ENCODE measurements at places on chromosomes 5 and 9. TPM values are rescaled to one million over a fixed set of nuclear protein-coding genes. Genes with fewer than 3 reads are reported as not detected.

DNA sequence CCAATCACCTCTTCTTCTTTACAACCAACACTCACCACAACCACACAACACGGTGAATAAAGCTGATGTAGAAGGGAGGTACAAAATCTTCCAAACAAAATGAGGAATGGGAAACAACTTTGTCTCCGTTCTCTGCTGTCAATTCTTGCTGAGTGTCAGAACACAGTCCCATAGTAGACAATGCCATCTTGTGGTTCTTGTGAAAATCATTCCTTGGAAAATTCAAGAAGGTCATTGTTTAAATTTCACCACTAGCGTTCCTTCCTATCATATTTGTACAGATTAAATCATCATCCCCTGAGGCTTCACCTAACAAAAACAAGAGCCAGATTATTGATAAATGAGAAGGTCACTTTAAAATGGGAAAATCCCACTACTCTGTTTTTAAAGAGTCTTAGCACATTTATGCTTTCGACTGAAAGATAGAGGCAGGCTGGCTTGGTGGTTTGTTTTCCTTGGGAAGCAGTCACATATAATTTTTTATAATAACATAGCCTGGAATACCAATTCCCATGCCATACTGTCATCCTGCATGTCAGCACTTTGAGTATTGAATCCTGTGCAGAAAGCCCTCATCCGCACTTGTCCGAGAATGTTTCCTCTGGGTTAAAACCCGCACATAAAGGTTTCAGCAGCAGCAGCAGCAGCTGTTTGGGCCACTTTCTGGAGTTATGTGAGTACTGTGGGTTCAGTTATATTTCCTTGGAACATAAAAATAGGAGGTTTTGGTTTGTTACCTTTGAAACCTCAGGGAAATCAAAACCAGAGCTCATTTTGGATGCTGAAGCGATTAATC is 395.0 kb upstream of the SMARCA2 start:
- DNase-seq, result no peak

DNA sequence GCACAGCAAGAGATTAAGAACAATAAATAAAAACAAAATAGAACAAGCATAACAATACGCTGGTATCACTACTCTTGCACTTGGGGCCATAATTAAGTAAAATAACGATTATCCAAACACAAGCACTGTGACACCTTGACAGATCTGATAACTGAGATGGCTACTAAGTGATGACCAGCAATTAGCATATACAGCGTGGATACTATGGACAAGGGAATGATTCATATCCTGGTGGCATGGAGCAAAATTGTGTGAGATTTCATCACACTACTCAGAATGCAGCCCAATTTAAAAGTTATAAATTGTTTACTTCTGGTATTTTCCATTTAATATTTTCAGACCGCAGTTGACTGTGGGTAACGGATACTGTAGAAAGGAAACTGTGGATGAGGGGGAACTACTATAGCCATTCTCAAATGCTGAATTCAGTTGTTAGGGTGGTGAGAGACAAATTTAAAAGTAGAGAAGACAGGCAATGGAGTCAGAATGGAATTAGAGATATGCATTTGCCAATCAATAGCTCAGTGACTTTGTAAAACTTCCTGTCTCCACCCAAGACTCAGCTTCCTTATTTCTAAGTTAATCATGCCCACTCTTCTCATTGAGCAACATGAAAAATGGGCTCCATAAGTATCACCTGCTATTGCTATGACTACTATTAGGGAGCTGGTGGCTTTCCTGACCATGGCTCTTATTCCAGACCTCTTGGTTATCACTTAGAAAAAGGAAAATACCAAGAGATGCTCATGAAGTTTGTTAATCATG is 300.8 kb downstream of the TRIM32 start:
- no peak for DNase-seq

DNA sequence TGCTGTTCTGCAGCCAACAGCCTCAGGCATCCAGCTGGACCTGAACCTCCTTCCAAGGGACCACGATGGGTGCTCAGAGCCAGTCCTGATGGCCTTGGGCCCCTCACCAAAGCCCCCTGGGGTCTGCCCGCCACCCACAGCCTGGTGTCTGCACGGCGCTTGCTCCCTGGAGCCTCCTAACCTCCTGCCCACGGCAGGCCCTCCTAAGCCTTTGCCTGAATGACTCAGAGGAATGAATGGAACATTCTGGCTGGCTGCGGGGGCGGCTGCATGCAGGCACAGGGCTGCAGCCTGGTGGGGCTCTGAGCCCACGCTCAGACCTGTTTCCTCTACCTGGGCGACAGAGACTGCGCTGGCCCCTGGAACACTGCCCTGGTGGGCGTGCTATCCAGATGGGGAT is 6.9 kb downstream of the SOHLH1 start:
- DNase-seq, result no peak

GRCh38 chr5:82058710-82059109 is 86.9 kb downstream of the ATG10 start:
- DNase-seq, result no peak

DNA sequence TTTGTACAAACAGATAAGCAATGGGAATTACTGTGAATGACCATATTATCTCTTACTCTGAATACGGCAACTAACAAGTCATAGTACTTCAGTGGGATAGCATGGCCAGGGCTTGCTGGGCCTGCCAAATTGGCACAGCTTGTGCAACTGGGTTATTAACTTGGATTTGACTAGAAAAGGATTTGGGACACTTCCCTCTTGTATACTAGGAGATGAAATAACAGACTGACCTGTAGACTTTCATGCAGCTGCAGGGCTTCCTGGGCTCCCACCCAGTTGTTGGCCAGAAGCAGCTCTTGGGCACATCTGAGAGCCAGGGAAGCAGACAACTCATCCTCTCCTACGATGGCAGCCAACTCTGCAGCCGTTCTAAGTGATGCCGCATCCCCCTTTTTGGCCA is 39.8 kb downstream of the CNOT8 start:
- no peak for DNase-seq

- DNase-seq, result no peak
Measured at GRCh38 chr5:91277093-91277626, 106.0 kb downstream of the ARRDC3 start.

The GAS1 gene
- not detected for total RNA-seq

The GFI1B gene
- not detected for total RNA-seq
